ENCODE measurements at places on chromosomes 11 and 22.

DNA sequence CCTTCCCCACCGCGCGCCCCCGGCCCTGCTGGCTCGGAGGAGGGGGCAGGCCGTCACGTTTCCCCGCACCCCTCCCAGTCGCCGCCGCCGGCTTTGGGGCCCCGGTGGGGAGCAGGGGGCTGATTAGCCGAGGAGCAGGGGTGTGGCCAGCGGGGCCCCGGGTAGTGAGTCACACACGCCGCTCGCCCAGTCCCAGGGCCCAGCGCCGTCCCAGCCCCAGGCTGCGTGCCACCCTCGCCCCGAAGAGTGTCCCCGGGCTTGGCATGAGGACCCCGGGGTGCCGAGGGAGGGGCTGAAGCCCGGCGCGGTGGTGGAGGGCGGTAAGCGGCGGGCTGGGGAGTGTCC is 34.4 kb downstream of the PRDM11 start:
- peak; percentile 35 for DNase-seq

- DNase-seq: no peak
Measured at GRCh38 chr22:25111579-25112517, 87.8 kb upstream of the CRYBB3 start.

DNA sequence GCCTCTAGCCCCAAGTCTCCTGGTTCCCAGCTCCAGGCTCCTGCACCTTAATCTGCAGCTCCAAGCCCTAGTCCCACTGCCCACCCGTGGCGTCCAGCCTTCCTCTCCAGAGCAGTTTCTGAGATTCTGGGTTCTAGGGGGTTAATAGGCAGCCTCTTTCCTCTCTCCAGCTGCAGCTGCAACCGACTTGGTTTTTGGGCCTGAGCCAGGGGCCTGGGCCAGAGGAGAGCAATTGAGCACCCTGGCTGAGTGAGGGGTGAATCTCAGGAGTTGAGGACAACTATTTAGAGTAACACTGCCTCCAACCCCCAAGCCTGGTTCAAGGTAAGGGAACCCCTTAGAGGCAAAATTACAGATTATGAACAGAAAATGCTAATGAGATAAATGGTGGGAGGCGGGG is 9.0 kb upstream of the CHRM1 start:
- DNase-seq: no peak

DNA sequence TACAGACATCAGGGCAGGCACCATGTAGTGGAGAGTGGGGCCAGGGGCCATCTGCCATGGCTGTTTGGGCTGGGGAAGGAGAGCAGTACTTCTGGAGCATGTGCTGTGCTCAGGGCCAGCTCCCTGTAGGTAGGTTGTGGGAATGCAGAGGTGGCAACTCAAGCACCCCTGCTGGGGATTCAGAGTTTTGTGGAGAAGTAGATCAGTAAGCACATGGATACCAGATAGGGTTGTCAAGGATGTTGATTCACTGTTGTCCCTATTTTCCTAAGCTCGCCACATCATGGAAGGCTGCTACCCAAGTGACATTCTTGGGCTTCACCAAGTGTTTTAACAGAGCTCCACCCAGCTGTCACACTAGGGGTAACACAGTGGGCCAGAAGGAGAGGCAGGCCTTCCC is 67.2 kb downstream of the BMAL1 start:
- DNase-seq: no peak

GRCh38 chr11:121207485-121208115 is 85.0 kb upstream of the SC5D start:
- DNase-seq: no peak

- no peak for DNase-seq
Measured at GRCh38 chr11:61345170-61345610, 12.2 kb downstream of the TKFC start.

DNA sequence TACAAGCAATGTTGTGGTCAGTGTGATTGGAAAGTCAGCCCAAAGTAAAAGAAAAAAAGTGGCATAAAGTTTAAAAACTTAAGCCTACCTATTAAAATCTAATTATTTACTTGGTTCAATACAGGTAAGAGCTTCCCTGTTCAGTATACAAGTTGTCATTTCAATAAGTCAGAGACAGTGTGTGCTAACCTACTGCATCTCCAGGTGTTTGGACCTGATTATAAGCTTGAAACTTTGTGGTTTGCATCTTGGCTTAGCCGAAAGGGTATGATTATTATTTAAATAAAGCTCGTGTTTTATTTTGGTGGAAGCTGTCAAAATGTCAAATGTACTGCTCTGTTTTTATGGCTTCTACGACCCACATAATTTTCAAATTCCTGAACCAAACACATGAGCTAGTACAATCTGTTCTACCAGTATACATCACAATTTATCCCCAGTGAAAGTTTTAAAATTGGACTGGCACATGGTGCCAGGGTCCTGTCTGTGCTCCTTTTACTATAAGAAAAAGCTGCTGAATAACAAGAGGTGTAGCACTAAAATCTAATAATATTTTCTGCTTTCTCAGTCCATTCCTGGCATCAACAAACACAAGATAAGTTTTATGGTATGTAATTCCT is 103.9 kb upstream of the ANO3 start:
- DNase-seq: no peak

- DNase-seq: no peak
Measured at GRCh38 chr11:1504138-1504537, 17.6 kb upstream of the MOB2 start.

GRCh38 chr22:37909766-37910165 is 3.7 kb downstream of the MICALL1 start:
- DNase-seq: no peak

DNA sequence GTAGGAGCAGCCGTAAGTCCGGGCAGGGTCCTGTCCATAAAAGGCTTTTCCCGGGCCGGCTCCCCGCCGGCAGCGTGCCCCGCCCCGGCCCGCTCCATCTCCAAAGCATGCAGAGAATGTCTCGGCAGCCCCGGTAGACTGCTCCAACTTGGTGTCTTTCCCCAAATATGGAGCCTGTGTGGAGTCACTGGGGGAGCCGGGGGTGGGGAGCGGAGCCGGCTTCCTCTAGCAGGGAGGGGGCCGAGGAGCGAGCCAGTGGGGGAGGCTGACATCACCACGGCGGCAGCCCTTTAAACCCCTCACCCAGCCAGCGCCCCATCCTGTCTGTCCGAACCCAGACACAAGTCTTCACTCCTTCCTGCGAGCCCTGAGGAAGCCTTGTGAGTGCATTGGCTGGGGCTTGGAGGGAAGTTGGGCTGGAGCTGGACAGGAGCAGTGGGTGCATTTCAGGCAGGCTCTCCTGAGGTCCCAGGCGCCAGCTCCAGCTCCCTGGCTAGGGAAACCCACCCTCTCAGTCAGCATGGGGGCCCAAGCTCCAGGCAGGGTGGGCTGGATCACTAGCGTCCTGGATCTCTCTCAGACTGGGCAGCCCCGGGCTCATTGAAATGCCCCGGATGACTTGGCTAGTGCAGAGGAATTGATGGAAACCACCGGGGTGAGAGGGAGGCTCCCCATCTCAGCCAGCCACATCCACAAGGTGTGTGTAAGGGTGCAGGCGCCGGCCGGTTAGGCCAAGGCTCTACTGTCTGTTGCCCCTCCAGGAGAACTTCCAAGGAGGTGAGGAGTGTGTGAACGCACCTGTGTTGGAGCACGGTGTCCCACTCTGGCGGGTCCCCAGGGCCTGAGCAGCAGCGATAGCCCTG is at the start of gene TAGLN:
Gene TAGLN (plus strand): TSS at position 318 of the 863 bp plus-strand sequence. CDS start 3,644 bp downstream, outside the sequence.
- DNase-seq: no peak

DNA sequence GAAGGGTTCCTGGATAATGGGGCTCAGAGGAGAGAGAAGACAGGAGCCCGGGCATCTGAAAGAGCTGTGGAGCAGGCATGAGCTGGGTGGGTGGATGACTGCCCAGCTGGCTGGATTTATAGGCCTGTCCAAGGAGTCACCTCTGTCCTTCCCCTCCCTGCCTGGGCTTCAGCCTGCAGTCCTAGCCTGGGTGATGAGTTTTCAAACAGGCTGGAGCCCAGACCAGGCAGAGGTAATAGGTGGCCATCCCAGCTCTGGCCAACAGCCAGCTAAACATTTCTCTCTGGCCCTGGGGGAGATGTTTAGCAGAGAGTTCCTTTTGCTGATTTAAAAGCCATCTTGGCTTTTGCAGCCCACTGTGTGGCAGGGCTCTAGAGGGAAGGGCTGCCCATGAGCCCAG is 5.4 kb downstream of the C11orf96 start:
- DNase-seq: no peak

GRCh38 chr11:110859998-110860397 is 147.8 kb upstream of the ARHGAP20 start:
- DNase-seq: no peak

DNA sequence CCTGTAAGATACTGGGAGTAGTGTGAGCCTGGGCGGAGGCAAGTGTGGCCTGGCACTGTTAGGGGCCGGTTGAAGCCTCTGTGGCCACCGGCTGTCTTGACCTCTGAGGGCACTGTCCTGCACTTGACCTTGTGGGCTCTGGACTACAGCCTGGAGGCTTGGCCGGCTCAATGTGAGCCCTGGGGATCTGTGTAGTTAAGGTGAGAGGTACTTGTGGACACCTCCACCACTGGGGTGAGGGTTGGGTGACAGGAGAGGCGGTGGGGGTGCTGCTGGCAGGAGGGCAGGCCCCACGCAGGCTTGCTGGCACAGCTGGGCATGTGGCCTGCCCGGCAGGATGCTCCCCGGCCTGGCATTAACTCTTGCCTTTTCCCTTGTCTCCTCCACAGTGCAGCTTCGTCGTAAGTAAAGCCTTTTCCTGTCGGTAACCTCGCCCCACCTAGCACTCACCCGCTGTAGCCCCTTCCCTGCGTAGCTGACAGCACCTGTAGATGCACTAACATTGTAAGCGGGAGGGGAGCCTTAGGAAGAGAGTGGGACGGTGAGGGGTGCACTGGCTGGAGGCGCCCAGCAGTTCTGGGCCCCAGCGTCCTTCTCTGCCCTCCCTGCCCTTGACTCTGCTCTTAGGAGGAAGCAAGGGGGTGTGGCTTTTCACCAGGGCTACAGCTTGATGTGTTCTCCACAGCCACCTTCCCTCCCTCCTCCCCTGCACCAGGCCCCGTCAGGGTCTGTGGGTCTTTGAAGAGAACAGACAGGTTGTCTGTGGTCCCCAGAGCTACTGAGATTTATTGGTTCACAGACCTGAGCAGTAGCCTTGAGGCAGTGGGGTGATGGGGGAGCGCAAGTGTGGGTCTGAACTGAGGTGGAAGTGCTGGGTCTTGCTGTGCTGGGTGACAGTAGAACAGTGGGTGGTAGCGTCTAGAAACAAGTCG is 17.6 kb downstream of the INCENP start:
- DNase-seq: no peak

DNA sequence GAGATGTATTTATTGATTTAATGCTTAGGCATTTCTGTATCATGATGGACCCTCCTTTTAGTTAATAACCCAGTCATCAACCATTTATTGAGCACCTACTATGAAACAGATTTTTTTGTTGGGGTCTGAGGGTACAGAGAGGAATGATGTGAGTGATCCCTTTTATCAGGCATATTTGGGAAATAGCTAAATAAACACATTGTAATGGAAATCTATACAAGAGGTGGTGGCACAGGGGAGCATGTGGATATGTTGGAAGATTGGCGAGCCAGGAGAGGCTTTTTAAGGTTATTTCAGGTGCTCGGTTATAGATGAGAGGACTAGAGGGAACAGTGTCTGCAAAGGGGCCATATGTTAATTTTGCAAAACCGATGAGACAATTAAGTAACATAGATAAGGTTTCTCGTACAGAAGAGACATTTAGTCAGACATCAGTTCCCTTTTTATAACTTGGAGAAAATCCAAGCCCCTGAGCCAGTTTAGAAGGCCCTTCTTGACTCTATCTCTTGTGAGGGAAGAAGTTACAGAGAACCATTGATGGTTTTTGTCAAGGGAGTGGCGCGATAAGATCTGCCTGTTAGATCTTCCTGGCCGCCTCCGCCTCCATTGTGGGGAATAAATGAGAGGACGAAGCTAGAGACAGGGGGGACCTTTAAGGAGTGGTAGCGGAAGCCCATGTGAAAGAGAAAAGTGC is 2.0 kb downstream of the ATXN10 start:
- DNase-seq: no peak

GRCh38 chr11:37947821-37948220 is 1349.8 kb upstream of the RAG2 start:
- no peak for DNase-seq

- no peak for DNase-seq
Measured at GRCh38 chr22:38040953-38041759, 16.0 kb upstream of the PICK1 start.

- no peak for DNase-seq
Measured at GRCh38 chr22:47678636-47679287, 916.3 kb downstream of the TBC1D22A start.

GRCh38 chr22:39245130-39246039 is 603 bp upstream of the PDGFB start:
- DNase-seq: no peak

DNA sequence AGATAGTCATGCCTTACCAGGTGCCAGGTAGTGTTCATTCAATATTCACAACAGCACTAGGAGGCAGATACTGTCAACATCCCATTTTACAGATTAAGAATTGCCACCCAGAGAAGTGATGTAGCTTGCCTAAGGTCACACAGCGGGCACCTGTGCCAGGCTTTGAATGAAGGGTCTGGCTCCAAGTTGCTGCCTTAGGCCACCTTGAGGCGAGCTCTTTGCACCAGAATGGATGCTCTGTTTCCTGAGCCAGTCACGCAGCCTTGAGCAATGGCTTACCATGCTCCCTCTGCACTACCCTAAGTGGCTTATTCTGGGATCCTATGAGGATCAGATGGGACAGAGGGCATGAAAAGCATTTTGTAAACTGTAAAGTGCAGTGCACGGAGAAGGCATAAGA is 25.1 kb upstream of the TIMP3 start:
- DNase-seq: no peak

- DNase-seq: peak; percentile 20
Measured at GRCh38 chr11:111777094-111778046, 11.2 kb upstream of the PPP2R1B start.

DNA sequence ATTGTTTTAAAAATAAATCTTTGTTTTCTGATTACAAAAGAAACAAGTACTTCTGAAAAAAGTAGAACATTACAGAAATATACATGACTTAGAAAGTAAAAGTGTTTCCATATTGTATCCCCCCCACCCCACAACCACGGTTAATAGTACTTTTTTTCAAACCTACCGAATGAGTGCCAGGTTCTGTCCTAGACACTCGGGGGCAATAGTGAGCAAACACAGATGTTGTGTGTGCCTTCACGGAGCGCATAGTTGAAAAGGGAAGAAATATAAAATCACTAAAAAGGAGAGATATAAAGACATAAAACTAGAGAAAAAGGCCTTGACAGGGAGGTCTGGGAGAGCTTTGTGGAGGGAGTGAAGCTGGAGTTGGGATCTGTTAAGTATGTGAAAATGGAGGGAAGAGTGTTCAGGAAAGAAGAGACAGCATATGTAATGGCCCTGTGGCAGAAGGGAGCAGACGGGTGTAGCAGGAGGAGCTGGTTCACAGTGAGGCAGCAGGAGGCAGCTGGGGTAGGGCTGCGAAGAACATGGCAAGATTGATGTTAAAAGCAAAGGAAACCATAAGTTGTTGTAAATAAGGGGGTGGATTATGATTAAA is 42.1 kb upstream of the ALX4 start:
- DNase-seq: no peak

DNA sequence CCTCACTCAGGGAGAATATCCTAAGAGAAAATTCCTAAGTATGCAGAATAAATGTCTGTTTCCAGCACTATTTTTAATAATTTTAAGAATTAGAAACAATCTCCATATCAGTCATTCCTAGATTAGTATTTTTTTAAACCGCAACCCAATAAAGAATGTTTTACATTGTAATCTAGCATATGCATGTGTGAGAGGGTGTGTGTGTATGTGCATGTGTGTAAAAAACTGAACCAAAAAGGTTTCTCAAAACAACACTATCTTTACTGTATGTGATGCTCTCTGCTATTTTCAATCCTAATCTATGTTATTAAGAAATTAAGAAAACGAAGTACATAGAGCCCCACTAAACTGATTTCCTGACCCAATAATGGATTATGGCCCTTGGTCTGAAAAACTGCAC is 90.6 kb upstream of the AKIP1 start:
- DNase-seq: no peak
